ENCODE measurements at places on chromosomes 2 and 18.

- no peak for DNase-seq
These were observed 593.5 kb downstream of the TMEM182 start for GRCh38 chr2:103355287-103355686.

DNA sequence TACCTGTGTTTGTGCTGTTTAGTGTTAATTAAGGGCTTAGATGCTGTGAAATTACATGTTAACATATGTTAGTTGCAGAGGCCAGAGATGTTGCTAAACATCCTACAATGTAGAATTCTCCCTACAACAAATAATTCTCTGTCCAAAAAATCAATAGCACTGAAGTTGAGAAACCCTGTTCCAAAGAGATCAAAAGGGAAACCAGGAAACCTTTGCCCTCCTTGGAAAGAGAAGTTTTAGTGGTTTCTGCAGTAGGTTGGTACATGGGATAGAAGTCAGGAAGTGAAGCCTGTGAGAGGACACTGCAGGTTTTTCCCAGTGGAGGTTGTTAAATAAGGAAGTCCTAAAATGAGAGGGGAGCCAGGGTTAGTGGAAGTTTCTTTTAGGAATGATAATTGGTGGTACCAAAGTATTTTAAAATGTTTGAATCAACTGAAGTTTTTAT, 6.3 kb upstream of the RMDN2 start:
- no peak for DNase-seq

DNA sequence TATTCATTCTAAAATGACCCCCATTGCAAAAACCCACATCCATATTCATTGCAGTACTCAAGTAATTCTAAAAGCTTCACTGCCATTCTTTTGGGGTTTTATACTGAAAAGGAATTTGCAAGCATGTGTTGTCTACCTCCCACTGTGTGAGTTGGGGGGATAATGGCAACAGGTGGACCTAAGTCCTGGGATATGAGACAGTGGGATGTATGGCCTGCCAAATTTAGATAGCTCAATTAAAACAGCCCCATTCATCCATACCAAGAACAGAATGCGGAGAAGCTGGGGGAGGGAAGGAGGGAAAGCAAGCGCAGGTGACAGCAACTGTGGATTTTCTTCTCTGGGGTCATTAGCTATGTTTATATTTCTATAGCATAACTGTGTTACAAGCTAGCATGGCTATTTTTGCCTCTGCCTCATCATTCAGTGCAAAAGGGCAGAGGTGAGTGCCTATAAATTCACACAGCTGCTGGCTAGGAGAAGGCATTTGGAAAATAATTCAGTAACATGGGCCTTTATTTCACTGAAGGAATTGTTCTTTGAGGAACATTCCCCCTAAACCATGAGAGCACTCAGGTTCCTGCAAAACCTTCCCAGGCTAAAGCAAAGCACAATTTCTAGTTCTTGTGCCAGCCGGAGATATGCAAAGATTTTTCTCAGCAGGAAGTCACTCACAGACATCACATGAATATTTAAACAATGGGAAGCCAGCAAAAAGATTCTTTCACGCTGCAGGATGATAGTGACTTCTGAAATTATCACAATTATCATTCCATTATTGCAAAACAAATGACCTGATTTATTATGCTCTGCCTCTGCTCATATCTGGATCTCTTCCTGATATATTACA, 393.9 kb upstream of the ACVR2A start:
- no peak for DNase-seq

DNA sequence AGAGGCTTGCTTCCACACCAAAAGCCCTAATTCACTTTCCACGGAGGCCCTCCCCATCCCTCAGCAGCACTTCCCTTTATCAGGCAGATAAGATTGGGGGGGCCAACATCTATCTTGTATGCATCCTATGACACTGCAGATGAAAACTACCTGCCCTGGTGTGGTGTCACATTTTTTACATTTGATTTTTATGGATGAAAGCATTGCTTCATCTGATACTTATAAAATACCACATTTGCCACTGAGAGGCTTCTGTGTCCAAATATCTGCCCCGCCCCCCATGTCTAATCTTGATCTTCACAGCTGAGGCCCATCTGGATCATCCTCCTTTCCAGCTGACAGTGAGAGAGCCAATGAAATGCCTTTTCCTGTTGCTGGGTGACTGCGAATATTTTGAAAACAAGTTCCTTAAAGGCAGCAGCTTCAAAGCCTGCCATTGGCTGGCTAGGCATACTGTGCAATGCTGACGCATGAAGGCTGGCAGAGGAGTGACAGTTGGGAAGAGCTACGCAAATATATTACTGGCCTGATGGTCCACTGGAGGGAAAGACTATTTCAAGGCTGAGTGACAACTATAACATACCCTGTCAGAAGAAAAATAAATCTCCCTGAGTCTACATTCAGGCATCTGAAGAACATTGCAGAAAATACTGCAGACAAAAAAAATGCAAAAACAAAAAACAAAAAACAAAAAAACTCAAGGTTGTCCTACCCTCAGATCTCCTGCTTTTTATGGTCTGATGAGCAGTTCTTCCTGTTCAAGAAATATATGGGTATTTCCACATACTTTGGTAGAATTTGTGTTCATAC, 318.7 kb downstream of the PDE11A start:
- DNase-seq: peak; percentile 76

- DNase-seq: no peak
These were observed 35.5 kb downstream of the STAT1 start for GRCh38 chr2:190978389-190979053.

- DNase-seq: no peak
These were observed 28.7 kb downstream of the CABLES1 start for GRCh38 chr18:23163786-23164533.

GRCh38 chr2:146214394-146214929, 1630.4 kb upstream of the ACVR2A start:
- DNase-seq: no peak

DNA sequence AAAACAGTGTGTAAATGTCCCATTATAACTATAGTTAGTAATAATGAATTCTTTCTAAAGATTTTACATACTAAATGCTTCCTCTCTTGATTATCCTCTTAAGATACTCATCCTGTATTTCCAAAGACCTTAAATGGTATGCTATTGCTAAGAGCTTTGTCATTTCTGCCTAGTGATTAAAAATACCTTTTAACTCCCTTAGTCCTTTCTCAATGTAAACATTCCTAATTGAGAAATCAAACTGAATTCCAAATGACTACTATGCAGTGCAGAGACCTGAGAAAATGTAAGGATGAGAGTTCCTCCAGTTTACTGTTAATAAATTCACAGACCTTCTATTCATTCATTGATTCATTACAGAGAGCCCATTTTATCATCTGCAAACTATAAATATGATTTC, 86.9 kb downstream of the SOS1 start:
- peak; percentile 7 for DNase-seq

GRCh38 chr2:99836690-99837605, 305.4 kb downstream of the AFF3 start:
- no peak for DNase-seq

GRCh38 chr2:220002251-220002650, 374.8 kb downstream of the SLC4A3 start:
- no peak for DNase-seq

- DNase-seq: no peak
These were observed 49.2 kb upstream of the SMAD2 start for GRCh38 chr18:47979611-47980200.

DNA sequence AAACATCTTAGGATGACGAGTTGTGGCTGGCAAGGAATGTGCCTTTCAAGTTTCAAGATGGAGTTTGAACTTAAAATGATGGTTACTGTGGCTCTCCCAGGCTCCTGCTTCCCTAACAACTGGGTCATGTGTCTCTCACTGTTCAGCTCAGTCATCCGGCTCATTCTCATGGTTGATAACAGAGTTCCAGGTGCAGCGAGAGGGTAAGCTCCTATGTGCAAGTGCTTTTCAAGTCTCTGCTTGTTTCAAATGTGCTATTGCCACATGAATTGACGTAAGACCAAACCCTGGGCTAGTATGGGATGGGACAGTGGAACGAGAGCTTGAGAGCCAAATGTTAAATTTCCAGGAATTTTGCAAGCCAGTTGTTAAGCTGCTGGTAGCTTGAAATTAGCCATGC, 19.5 kb upstream of the PUM2 start:
- DNase-seq: no peak

DNA sequence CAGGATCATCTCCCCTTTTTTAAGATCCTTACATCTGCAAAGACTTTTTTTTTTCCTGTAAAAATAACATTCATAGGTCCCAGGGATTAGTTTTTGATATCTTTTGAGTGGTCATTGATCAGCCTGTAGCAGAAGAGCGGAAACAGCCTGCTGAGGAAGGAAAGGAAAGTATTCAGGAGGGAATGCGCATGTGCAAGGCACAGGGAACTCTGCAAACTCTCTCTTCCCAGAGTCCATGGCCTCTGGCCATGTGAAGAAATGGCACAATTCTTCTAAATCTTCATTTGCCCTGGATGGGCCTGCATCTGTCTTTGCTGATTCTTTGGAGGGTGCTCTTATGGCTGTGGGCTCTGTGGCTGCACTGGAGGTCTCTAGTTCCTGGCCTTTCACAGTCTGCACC, 60.1 kb upstream of the SKOR2 start:
- no peak for DNase-seq

- DNase-seq: no peak
These were observed 641.7 kb upstream of the NRXN1 start for GRCh38 chr2:51673628-51674027.

- DNase-seq: no peak
These were observed 50.5 kb downstream of the QPCT start for GRCh38 chr2:37394796-37395555.

GRCh38 chr18:12028674-12029073, 47.4 kb downstream of the IMPA2 start:
- DNase-seq: no peak

- DNase-seq: no peak
These were observed 41.8 kb downstream of the STAT1 start for GRCh38 chr2:190972213-190972612.

DNA sequence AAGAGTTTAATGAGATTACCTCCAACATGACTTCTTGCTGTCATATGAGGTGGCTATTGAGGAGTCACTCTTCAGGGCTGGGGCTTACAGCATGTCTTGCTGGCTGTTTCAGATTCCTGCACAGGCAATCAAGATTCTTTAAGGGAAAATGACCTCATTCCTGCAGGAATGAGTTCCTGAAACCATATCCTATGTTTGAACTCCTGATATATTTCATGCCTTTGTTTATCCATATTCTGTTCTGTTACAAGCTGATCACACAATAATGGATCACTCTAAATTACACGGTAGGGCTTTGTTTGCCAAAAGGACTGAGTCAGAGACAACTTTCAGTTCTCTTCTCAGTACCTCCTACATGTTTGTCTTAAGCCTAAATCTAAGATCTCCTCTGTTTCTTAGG, 879.8 kb upstream of the PIK3C3 start:
- DNase-seq: peak; percentile 5

GRCh38 chr18:12056884-12057402, 36.7 kb upstream of the ANKRD62 start:
- no peak for DNase-seq

DNA sequence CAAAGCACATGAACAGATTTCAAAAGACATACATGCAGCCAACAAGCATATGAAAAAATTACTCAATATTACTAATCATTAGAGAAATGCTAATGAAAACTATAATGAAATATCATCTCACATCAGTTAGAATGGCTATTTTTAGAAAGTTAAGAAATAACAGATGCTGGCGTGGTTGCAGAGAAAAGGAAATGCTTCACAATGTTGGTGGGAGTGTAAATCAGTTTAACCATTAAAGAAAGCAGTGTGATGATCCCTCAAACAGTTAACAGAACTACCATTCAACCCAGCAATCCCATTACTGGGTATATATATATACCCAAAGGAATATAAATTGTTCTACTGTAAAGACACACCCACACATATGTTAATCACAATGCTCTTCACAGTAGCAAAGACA, 117.7 kb upstream of the SETBP1 start:
- DNase-seq: no peak

GRCh38 chr2:233331536-233331935, 22.8 kb upstream of the DGKD start:
- DNase-seq: no peak

DNA sequence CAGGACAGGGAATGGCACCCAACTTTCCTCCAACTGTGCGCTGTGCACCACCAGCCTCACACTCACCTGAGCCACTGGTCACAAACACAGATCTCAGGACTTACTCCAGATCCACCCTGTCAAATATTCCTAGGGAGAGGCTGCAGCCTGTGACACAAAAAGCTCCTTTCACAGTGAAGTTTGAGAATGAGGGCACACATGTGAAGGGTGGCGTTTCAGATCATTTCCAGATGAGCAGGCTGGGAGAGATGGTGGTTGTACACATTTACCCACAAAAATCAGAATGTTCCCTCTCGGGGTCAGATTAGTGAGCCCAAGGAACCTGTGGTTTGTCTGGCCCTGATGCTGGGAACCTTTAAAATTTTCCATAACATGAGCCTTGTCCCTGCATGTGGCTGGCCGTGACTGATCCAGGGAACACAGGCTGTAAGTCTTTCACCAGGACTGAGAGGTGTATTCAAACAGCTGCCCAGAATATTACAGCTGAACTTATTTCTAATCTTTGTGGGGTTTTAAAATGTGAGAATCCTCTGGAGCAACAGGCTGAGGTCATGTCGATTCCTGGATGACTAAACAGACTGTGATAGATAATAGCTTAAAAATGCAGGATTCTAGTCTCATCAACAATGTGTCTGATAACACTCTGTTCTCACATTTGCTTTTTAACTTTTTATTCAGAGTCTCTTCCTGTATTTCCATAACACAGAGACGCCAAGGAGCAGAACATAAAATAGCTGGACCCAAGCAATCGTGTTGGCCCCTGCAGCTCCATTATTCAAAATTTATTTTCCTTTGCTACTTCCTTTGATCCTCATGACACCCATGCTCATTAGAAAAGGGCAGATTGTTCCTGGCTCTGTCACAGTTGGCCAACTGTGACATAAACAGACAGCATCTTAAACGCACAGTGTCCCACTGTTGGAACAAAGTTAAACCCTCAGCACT, 35.5 kb downstream of the IL1R2 start:
- peak; percentile 59 for DNase-seq

DNA sequence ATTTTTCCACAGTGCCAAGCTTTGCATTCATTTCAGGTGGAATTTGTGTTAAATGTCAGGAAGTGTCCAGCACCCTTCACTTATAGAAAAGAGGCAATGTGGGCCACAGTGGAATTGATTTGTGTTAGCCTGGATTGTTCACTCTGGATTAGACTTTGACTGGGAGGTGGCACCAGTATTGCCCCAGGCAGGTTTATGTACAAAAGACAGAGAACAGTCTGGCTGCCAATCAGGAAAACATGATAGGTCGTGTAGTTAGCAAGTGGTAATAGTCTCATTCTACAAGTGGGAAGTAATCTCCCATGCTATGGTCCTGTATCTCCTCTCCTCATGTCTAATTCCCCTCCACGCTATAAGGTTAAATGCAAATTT, 45.6 kb downstream of the RAB27B start:
- DNase-seq: no peak
